HuH-7 (cell line): ENCODE measurements at places on chromosomes 2 and 18.

- DNase-seq: no peak
Observed at GRCh38 chr2:126221506-126221905, 434.5 kb upstream of the GYPC start.

DNA sequence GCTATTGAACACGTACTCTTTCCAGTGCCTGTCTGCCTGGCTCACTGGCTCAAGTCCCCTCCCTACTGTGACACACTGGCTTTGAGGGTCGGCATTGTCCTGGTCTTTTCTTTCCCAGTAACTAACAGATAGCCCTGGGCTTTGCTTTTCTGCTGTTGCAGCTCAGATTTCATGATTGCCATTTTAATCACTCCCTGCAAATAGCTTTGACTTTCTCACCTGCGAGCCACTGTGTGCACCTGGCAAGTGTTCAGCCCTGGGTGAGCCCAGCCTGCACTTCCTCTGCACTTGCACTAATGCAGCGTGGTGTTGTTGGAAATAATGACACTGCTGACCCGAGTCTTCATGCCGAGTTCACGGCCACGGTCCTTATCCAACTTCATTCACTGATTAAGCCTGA, 52.9 kb downstream of the DCDC2C start:
- no peak for DNase-seq

DNA sequence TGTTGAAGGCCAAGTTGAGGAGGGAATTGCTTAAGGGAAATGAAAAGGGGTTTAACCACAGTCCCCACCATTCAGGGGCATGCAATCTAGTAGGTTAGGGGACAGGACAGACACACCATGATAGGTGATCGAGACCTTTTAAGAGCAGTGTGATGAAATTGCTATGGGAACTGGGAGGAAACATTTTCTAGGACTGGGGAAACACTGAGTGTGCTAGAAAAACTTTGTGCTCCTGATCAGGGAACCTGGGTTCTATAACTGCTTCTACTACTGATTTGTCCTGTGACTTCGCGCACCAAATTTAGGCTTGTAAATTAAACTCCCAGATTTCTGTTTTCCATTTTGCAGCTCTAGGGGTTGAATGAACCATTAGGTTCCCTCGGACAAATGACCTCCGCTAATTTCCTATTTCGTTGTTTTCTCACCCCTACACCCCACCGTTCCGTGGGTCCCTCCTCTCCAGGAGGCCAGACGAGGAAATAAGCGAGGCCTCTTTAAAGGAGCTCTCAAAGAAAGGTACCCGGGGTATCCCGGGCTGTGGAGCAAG, 371 bp upstream of the LCLAT1 start:
- DNase-seq: no peak

GRCh38 chr2:17752892-17753802, 463 bp downstream of the SMC6 start:
- peak; percentile 20 for DNase-seq

- DNase-seq: no peak
Observed at GRCh38 chr2:144959416-144959815, 439.5 kb upstream of the ZEB2 start.

- no peak for DNase-seq
Observed at GRCh38 chr18:31042084-31042405, 497 bp downstream of the DSC3 start.

GRCh38 chr2:28654663-28655320, 96.8 kb upstream of the PPP1CB start:
- DNase-seq: peak; percentile 37

GRCh38 chr2:39715095-39715494, 49.4 kb downstream of the TMEM178A start:
- DNase-seq: no peak

DNA sequence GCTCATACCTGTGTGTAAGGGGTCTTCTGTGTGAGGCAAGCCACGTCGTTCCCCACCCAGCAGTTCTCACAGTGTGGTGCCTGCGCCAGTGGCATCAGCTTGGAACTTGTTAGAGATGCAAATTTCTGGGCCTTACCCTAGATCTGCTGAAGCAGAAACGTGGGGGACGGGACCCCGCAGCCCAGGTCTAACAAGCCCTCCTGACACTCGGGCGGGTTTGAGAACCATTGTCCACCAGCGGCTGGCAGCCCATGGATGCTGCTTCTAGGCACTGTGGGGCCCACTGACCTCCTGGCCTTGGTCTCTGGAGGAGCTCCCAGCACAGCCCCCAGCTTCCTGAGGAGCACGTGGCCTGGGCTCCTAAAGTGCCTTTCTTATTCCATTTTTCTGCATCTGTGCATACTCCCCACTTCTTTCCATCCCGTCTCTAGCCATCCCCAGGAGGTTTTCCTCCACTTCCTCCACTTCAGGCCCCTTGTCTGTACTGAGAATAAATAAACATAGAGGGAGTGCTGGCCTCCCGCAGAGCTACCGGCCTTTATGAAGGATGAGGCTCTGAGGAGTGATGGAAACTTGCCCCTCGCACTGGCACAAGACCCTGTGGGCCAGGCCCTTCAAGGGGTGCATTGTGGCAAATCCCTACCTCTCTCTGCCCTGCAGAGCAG, 94.3 kb downstream of the GALR1 start:
- DNase-seq: no peak

DNA sequence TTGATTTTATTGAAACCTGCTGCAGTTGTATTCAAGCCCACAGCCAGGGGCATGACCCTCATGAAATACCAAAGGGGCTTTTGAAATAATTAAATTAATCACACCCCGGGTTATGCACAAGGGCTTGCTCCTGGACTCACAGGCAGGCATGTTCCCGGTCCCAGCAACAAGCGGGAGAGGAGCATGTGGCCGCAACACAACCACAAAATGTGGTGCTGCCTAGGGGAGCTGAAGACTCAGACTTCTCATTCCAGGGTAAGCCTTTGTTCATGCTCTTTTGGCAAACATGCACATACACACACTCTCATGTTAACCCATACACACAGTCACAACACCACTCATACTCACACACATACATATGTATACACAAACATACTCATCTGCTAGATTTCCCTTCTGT, 233.7 kb upstream of the SMAD2 start:
- no peak for DNase-seq

DNA sequence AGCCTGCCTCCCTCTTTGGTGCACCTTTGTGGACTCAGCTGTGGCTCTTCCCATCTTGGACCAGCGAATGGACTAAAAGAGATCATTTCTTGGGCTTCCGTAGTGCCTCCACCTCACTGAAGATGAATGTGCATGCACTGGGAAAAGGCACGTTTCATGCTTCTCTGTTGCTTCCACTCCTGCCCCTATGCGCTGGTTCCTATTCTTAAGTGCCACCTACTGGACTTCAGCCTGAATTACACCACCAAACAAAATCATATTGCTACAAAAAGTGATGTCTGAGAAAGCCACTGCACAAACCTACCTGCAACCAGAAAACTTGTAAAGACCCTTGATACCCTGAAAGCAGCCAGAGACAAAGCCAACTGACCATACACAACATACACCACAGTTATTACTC, 695.6 kb downstream of the TSN start:
- DNase-seq: peak; percentile 24

DNA sequence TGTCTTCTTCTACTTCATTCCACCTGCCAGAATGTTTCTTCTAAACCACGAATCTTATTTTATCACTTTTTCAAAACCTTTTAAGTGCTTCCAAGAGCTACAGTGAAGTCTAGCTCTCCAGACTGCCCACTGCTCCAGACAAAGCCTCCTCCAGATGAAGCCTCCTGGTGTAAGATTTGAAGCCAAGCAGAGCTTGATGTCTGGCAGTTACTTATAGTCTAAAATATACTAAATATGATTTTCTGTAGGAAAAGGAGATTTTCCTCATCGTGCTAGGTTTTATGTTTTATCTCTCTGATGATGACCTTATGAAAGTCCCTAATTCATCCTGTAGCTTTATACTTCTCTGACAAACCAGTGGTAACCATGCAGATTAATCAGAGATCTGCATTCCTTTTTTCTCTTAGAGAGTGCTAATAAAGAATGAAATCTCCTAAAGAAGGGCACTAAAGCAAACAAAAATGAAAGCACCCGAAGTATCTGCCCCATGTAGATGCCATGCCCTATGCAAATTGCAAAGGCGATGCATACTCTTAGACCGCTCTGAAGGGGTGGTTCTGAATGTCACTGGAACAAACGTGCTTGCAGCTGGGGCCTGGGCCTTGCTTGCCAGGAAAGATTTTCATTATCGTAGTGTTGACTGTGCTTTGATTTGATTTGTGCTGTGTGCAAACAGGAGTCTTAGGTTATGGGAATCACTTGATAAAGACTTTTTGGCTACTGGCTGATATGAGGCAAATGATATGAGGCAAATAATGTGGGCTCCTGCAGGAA, 314.2 kb downstream of the PID1 start:
- DNase-seq: no peak

DNA sequence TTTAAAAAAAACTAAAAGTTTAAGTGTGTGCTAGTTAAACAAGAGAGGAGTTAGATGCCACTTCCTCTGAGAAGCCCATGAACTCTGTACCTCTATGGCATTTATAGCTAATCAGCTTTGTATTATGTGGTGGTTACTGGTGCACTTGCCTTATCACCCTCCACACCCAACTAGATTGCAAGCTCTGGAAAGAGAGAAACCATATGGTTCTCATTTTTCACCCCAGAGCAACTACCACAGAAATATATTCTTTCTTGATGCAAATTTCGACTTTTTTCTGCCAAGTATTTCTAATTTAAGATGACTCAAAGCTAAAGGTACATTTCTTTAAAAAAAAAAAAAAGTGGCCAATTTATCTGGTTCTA, 24.2 kb downstream of the RAPH1 start:
- peak; percentile 23 for DNase-seq

DNA sequence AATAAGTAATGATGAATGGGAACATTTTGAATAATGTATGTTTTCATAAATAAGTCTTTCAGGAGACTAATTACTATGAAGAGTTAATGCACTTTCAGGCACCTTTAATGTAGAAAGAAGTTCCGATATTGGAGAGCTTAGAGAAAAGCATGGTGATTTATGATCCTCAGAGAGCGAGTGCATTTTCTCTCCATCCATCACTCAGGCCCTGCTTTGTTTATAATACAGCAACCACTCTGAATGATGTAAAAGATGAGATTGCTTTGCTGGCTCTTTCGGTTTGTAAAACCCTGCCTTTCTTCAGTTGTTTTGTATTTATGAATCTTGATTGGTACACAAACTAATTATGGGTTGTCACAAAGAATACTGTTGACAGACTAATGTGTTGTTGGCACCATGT, 132.0 kb downstream of the NYAP2 start:
- no peak for DNase-seq

GRCh38 chr2:2024751-2025481, 280.6 kb upstream of the PXDN start:
- DNase-seq: no peak

GRCh38 chr2:177728399-177728765, 335.8 kb downstream of the AGPS start:
- DNase-seq: no peak

DNA sequence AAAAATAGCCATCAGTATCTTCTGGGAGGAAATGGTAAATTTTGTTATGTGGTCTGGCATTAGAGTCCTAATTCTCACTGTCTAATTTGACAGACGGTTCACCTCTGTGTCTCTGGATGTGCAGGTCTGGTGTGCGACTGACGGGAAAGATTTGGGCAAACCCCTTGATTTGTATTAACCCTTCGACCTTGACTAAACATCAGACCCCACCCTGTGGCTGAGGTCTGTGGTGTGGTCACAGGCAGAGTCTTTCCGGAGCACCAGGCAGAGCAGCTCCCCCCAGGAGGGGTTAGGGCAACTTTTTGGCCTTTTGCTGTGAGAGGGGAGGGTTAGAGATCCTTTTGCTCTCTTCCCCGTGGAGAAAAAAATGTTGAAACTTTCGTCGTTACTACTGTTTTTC, 6.4 kb downstream of the TWIST2 start:
- DNase-seq: no peak

DNA sequence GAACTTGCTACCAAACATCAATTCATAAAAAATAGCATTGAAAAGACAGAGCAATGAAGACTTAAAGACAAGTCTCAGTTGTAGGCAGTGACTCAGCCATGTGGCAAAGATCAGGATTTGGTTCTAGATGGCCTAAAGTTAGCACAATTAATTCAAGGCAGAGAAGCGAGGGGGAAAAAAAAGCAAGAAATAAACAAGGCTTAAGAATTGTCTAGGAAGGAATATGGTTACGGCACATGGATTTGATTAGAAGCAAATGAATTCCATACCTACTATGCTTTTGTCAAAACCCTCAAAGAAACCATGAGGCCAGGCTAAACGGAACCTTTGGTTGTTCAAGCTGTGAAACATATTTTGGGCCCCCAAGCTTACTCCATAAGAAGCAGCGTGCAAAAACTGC, 362.2 kb upstream of the KCNH7 start:
- no peak for DNase-seq

- no peak for DNase-seq
Observed at GRCh38 chr2:219362524-219363164, 25.1 kb downstream of the DNPEP start.

DNA sequence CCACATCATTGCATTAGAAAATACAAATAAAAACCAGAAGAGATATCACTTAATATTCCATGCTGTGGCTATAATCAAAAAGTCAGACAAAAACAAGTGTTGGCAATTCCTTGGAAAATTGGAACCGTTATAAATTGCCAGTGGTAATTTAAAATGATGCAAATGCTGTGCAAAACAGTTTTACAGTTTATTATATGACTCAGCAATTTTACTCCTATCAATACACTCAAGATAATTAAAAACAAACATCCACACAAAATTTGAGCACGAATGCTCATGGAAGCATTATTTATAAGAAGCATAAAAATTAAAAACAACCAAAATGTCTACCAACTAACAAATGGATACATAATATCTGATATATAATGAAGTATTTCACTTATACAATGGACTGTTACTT, 728.8 kb downstream of the CBLN2 start:
- DNase-seq: no peak

DNA sequence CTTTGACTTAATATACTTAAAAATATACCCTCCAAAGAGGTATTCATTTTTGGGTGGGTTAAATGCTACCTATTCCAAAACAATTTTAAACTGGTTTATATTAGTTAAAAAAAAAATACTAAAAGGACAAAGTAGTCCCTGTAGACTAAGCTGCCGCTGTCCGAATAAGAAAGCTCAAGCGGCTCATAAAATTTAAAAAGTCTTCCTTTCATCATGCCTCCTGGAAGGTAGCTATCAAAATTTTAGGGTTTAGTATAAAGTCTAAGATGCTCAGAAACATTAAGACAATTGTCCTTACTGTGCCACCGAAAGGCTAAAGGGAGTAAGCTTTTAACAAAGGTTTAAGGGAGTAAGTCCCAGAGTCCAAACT, 440 bp upstream of the UGGT1 start:
- no peak for DNase-seq

DNA sequence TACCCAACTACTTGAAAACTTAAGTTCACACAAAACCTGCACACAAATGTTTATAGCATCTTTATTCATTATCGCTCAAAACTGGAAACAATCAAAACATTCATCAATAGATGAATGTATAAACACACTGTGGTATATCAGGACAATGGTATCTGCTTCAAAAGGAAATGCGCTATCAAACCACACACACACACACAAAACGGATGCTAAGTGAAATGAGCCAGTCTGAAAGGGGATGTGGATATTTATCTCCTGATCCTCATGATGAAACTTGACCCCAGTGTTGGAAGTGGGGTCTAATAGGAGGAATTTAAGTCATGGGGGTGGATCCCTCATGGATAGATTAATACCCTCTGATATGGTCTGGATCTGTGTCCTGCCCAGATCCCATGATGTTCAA, 22.0 kb downstream of the PDCL3 start:
- DNase-seq: no peak

- no peak for DNase-seq
Observed at GRCh38 chr18:40031435-40031834, 1923.6 kb upstream of the PIK3C3 start.
